ENCODE measurements at places on chromosomes 13 and 19. TPM values are rescaled to one million over a fixed set of nuclear protein-coding genes. Genes with fewer than 3 reads are reported as not detected.

The B3GNT8 gene
- total RNA-seq: 0.45 TPM

The SERPINE3 gene
- total RNA-seq: not detected

The ATP7B gene
- total RNA-seq: 1.2 TPM

The APOC4 gene
- not detected for total RNA-seq

The SOX1 gene
- not detected for total RNA-seq

The GAS6 gene
- 0.56 TPM for total RNA-seq

The CD37 gene
- total RNA-seq: 168 TPM

The ITM2B gene
- 108 TPM for total RNA-seq

- ATAC-seq: no peak
Observed at GRCh38 chr13:24866488-24866887, 102.5 kb downstream of the RNF17 start.

DNA sequence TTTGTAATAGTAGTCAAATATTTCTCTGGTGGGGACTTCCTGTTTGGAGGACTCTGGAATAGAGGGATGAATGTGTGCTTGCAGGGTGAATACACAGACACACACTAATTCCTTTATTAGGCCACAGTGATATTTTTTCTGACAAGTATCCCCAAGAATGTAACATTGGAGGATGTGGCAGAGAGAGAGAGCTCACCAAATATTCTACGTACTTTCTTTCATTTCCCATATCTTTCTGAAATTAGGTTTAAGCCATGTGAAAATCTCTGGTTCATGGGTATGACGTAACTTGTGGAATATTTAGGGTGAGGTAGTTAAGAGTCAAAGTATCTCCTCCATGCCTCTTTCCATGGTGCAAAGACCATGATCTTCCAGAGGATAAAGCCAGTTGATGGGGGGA is 463.4 kb downstream of the DIAPH3 start:
- no peak for ATAC-seq

- ATAC-seq: no peak
Observed at GRCh38 chr19:19101540-19101939, 36.7 kb downstream of the TMEM161A start.

GRCh38 chr13:80684217-80684991 is 343.5 kb upstream of the SPRY2 start:
- no peak for ATAC-seq

DNA sequence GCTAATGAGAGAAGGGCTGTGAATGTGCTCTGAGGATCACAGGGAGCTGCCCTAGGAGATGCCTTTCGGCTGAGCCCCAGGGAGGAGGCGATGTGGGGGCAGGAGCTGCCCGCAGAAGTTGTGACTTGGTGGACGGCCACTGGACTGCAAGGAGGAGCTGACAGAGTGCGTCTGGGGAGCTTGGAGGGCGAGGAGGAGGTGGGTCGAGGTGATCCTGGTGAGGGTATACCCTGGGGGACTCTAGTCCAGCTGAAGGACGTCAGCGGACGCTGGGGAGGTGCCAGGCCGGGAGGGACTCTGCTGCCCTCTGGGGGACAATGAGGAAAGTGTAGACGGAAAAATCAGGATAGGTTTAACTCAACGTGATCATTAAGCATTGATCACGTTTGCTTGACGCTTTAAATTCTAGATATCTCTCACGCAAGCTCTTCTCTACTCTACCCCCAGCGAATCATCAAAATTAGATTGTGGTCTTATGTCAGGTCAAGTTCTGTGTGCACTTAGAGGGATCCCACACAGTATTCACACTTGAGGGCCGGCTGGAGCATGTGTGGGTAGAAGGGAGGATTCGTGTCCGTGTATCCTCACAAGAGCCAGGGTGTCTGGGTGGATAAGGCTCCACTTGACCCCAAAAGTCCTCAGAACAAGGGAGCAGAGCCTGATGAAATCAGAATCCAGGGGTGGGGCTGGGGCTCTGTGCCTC is 3.3 kb upstream of the CEACAM7 start:
- peak; percentile 48 for ATAC-seq

DNA sequence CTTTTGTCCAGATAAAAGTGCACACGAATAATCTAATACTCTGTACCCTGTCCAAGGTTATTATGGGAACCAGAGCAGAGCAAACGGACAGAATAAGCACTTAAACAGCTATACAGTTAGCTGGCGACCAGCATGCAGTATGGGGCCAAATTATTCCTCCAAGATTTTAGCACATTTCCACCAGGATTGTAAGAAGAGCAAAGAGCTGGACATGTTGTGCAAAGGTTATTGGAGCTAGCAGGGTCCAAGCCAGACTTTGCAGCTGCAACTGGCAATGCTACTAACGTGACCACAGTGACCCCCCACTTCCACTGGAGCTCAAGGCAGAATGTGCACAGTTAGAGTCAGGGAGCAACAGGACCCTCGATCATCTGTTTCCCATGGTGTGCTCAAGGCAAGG is 89.9 kb downstream of the COL4A1 start:
- no peak for ATAC-seq

DNA sequence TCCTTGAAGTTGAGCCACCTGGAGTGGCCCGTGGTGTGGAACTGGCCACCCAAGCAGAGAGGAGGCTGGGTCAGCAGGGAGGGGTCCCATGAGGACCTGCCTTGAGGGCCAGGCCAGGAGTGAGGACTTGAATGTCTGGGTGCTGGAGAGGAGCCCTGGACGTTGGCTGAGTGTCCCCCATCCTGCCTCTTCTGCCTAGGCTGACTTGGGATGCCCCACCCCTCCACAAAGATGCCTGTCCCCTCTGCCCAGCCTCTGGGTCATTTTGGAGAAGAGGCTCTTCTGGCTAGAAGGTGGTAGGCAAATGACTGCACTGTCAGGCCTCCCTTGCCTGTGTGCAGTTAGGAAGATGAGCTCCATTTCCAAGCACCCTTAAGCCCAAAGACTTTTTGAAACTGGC is 1.7 kb downstream of the SSBP4 start:
- ATAC-seq: no peak

DNA sequence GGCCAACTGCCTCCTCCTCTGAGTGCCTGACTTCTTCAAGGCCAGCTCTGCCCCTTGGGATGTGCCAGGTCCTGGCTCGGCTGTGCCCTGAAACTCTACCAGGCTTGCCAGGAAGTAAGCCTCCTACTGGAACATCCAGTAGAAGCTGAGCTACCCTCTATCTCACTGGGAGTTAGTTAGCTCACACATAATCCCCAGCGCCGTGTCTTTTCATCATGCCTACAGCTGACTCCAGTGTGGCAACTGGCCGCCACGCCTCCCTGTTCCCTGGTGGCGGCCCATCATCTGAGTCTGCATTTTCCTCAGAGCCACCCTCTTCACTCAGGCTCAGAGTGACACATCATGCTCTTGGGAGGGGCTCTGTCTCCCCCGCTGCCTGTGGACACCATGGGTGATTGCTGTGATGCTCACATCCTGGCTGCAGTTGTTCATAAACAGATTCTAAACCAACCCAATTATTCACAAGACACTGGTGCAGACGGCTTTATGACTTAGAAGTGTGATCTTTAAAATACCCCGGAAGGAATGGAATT is 131.9 kb upstream of the IRS2 start:
- no peak for ATAC-seq

GRCh38 chr13:48402325-48402932 is 10.5 kb downstream of the LPAR6 start:
- ATAC-seq: peak; percentile 59

- ATAC-seq: no peak
Observed at GRCh38 chr19:41299755-41300089, 10.2 kb upstream of the CCDC97 start.

DNA sequence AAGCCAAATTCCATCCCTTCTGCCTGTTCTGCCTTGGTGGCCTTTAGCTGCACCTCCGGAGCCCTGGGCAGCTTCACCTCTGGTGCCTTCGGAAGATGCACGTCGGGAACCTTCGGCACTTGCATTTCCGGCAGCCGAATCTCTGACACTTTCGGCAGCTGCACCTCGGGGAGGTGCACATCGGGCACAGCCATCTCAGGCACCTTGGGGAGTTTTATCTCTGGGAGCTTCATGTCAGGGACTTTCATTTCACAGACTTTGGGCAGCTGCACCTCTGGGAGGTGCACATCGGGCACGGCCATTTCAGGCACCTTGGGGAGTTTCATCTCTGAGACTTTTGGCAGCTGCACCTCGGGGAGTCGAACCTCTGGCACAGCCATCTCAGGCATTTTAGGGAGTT is 6.0 kb upstream of the HIPK4 start:
- no peak for ATAC-seq

DNA sequence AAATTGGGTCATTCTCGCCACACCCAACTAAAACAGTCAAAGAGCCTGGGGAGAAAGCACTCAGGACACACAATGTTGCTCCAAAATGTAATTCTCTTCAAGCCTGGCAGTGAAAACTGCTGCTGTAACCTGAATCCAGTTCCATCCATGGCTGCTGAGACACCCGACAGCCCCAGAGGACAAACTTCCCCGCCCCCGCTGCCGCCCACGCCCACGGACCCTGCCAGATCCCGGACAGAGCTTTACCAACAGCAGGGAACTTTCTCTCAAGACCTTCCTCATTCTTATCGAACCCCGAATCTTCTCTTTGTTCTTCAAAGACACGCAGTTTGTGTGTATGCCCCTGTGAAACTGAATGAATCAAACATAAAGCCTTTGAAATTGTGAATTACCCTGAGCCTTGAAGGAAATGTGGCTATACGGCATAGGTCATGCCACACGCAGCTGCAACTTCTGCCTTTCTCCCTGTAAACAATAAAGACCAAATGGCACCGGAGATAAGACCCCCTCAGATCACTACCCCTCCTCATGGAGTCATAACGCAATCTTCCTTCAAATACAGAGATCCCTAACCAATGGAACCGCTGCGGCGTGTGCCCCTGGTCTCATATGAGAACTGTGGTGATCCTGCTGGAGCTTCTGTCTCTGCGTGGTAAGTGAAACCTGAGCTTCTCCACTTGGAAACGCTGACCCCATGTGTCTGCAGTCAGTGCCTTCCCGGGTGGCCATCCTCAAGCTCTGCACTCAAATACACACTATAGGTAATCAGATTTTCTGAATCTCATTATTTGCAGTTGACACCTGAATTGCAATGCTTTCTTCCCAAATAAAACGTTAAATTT is 4.8 kb upstream of the LAMP1 start:
- ATAC-seq: peak; percentile 13

- ATAC-seq: no peak
Observed at GRCh38 chr13:34085204-34085603, 267.3 kb downstream of the RFC3 start.

GRCh38 chr19:19059837-19060611 is 3.8 kb upstream of the SLC25A42 start:
- no peak for ATAC-seq

- ATAC-seq: no peak
Observed at GRCh38 chr19:37990362-37990761, 83.4 kb downstream of the SIPA1L3 start.

GRCh38 chr19:3113100-3114017 is 19.2 kb downstream of the GNA11 start:
- no peak for ATAC-seq

DNA sequence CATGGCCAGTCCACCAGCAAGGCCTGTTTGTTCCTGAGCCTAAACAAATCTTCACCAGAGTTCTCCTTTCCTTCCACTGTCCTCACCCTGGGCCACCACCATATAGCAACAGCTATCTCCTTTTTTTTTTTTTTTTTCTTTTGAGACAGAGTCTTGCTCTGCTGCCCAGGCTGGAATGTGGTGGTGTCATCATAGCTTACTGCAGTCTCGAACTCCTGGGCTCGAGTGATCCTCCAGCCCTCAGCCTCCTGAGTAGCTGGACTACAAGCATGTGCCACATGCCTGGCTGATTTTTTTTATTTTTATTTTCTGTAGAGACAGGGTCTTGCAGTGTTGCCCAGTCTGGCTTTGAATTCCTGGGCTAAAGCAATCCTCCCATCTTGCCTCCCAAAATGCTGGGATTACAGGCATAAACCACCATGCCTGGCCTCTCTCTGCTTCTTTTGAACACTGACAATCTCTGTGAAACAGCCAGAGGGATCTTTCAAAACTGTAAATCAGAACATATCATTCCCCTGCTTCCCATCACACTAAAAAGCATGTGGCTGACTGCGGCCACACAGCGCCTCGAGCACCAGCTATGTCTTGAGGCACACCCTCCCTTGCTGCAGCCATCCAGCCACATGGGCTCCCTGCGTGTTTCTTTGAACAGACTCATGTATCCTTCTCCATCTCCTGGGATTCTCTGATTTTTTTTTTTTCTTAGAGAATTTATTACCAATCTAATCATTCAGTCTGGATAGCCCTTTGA is 110.6 kb downstream of the SIPA1L3 start:
- ATAC-seq: no peak

DNA sequence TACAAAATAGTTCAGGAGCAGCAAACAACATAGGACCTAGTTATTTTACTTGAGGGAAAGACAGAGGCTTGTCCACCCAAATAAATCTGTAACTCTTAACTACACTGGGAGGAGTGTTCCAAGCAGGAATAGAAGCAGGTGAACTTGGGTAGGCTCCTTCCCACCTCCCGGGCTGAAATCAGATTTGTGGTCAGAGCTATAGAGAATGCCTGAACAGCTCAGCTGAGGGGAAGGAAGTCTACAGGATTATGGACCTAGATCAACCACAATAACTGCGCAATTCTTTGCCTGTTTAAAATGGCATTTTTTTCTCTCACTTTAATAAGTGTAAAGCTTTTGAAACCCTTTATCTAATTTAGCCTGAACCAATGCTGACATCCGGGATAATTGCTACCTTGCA is 73.5 kb upstream of the IRS2 start:
- no peak for ATAC-seq

DNA sequence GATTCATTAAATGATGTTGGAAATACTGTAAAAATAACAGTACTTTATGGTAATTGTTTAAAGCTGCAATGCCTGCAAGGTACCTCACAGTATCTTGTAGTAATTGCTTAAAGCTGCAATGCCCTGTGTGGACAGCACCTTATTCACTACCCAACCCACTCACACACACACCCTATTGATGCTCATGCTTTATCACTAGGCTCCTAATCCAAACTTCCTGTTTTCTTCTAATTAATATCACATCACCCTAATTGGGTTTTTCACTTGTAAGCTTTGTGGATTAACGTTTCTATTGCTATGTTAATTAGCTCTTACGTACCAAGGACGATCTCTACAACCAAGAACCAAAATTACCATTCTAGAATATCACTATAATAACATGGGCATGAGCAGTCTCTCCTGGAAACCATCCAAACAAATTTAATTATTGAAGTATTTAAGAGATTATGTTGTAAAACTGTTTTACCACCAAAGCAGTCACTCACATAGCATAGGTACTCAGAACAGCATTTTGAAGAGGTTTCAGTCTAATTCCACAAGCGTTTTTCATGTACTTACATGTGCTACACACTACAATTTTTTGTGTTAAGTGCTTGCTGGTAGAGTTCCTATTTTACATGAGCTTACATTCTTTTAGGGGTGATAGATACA is 303.8 kb downstream of the PCDH9 start:
- ATAC-seq: no peak

- no peak for ATAC-seq
Observed at GRCh38 chr19:5298471-5298901, 42.1 kb downstream of the PTPRS start.

Data from activated T-helper 17 cell treated with anti-CD3 and anti-CD28 coated beads, Interleukin-2, amount 50 U/mL, for 72 hours (primary cell).